ENCODE measurements at places on chromosomes 7 and 10.

DNA sequence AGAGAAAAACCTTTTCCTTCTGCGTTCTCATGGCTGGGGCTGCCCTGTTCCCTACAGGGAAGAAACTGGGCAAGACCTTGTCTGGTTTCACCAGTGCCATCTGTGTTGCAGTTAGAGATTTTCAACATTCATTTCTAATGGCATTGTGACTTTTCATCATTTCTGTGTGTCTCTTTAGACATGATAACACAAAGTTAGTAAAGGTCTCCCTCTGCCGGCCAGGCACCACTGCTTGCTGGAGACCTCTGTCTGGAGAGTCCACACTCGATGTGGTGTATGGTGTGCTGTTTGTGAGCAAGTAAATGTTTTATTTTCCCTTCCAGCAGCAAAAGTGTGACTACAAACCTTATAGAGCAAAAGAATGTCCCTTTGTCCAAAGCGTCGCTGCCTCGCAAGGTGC lies 213.5 kb downstream of the PAXIP1 start:
- DNase-seq = no peak

DNA sequence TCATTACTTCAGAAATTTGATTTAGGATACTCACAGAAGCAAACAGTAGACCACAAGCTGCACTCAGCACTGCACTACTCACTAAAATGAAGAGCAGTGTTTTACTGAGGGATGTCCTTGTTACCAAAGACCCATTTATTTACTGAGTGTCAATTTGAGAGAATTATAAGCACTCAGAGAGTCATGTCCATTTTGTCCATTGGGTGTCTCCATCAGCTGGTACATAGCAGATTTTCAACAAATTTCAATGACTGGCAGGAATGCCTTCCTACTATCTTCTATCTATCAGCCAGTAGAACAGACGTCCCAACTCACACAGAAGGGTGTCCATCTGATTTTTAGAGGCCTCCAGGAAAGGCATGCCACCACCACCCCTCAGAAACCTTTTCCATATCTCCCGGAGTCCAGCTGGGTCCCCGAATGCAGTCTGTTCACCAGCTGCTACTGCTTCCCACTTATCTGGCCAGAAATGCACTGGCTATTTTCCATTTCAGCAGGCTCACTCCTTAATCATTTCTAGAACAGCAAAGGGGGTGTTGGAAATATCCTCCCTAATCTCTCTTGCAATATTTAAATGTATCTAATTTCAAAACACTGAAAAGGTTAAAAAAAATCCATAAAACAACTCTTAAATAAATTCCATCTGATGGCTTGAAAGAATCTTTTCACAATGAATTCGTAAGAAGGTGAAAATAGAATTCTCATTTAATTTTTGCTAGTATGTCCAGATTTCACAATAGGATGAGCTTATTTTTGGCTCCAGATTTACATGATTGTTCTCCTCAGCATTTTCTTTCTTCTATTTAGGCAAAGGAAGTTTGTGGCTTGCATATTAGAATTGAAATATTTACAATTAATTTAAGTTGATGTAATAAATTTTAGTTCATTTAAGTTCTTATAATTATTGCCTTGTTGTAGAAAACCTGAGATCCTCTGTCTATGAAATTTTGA lies 1164.0 kb upstream of the CELF2 start:
- no peak for DNase-seq

- DNase-seq = no peak
Measured at GRCh38 chr7:50712252-50713122, 70.2 kb downstream of the GRB10 start.

DNA sequence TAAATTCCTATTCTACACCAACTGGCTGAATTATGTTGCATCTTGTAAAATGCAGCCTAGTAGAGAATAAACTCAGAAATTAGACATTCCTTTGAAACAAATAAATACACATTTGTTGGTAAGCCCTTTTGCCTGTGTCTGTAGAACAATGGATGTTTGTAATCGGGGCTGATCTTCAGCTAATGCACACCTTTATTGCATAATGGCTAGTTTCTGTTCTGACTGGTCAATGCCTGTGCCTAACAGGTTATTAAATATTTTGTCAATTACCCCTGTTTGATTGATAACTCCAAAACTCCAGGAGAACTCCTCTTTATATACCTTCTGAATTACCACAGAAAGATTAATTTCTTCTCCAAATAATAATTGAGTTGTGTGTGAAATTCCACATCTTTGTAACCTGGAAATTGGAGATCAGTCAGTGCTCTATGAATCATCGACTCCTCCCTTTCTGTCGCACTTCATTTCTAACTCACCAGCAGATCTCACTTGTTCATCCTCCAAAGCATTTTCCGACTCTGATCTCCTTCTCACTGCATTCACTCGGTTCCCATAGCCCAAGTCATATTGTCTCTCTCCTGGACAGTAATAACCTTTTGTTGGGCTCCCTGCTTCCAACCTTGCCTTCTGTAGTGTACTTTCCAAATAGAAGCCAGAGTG lies 196.0 kb upstream of the FZD1 start:
- DNase-seq = no peak

GRCh38 chr7:42978496-42978895 lies 46.3 kb downstream of the MRPL32 start:
- no peak for DNase-seq

GRCh38 chr7:157587805-157588560 lies 251.2 kb downstream of the DNAJB6 start:
- no peak for DNase-seq

DNA sequence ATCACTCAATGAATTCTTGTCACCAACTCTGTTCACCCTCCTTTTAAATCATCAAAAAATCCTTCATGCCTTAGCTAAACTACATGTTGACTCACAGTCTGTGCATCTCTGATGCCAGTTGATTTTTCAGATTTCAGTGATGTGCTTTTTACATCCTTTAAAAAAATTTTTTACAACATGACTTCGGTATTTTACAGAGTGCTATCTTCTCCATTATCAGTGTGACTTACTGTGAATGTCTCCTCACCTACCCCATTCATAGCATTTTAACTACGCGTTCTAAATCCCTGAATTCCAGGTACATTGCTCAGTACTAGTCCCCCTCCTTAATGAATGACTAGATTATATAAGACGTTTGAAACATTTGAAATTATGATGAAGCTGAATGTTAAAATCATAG lies 98.7 kb downstream of the DNAH11 start:
- DNase-seq = no peak

DNA sequence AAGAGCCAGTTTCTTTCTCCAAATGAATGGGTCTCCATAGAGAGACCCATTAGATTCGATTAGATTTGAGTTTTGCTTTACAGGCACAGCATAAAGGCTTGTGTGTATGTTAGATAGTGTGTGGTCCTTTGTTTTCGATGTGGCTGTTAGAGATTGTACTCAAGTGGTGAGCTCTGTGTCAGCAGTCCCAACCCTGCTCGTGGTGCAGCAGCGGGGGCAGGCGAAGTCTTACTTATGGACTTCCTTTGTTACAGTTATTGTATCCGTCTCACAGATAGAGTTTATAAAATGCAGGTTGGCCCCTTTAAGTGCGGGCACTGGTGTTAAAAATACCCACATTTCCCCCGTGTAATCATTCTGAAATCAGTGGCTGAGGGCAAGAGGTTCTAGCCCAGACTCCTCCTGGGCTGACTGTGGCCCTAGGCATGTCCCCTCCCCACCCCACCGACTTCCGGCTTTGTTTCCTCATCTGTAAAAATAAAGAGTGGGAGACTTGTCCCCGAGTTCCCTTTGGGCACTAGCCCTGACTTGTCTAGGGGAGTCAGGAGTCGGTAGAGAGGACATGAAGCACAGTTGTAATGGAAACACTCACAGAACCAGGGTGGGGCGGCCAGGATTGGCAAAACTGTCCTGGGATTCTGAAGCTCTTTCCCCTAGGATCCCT lies 28.6 kb downstream of the MTURN start:
- no peak for DNase-seq

GRCh38 chr7:26620352-26620751 lies 244.0 kb downstream of the SKAP2 start:
- no peak for DNase-seq

GRCh38 chr7:114630201-114630990 lies 215.8 kb downstream of the FOXP2 start:
- DNase-seq = peak; percentile 23

- DNase-seq = peak; percentile 46
Measured at GRCh38 chr7:2638224-2638991, 6.6 kb downstream of the TTYH3 start.

- DNase-seq = no peak
Measured at GRCh38 chr7:147472556-147472955, 1118.0 kb upstream of the C7orf33 start.

- peak; percentile 91 for DNase-seq
Measured at GRCh38 chr10:71396084-71396710, 523 bp upstream of the CDH23 start.

GRCh38 chr7:126803060-126803665 lies 449.6 kb downstream of the GRM8 start:
- no peak for DNase-seq

- no peak for DNase-seq
Measured at GRCh38 chr7:101990811-101991418, 173.5 kb downstream of the CUX1 start.

DNA sequence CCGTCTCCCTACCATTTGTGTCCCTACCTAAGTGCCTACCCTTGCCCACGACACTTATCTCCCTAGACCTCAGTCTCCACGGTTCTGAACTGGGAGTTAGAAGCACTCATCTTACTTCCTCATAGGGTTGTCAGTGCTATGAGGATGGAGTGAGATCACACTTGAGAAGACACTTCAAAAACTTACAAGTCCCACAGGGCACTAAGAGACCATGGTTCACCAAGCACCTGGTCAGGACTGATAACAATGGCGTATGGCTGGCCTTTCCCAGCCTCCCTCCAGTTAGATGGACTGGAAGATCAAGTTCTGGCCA lies 43.2 kb downstream of the KCNMA1 start:
- DNase-seq = no peak

- no peak for DNase-seq
Measured at GRCh38 chr10:127435246-127435645, 113.9 kb upstream of the NPS start.

DNA sequence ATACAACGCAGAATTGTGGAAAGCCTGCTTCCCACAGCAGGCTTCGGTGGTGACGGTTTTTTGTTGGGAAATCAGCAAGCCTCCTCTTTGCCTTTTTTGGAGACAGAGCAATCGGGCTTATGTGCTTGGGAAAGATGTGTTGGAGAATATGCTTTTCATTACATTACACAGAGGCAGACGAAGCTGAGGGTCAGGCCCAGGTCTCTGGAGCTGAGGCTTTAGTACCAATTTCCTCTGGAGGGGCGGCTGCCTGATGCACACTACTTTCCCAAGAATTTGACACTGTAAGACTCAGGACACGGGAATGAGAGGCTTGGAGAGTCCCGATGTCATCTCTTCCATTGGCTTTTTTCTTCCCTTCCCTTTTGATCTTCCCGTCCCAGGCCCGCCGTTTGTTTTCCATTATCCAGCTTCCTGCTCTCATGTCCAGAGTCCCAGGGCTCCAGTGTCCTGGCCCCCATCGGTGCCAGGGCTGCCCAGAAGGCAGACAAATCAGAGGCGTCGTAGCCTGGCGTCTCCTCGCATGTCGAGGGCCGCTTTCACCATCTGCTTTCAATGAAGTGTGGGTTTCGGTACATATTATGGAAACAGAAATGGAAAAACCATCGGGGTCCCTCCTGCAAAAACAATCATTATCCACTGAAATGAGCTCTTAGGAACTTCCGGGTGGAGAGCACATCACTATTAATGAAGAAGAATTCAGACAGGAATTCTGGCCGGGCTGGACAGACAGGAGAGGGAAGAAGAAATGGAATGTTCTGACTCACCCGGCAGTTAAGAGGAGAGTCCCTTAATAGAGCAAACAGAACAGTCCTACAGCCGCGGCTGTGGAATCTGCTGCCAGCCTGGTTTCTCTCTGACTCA lies 123.0 kb upstream of the JCAD start:
- DNase-seq = no peak

DNA sequence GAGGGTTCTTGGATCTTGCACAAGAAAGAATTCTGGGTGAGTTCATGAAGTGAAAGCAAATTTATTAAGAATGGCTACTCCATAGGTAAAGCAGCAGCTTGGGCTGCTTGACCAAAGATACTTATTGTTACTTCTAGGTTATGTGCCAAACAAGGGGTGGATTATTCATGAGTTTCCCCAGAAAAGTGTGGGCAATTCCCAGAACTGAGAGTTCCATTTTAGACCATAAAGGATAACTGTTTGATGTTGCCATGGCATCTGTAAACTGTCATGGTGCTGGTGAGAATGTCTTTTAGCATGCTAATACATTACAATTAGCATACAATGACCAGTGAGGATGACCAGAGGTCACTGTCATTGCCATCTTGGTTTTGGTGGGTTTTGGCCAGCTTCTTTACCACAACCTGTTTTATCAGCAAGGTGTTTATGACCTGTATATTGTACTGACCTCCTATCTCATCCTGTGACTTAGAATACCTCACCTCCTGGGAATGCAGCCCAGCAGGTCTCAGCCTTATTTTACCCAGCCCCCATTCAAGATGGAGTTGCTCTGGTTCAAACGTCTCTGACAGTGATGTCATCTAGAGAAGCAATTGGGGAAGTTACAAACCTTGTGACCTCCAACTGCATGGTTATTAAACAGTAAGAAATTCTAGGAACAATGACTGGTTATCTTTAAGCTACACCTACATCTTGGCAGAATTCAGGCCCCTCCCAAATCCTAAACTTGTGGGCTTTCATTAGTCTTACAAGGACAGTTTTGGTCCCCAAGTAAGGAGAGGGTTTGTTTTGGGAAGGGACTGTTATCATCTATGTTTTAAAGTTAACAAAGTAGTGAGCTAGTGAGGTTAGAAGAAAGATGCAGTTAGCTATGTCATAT lies 48.0 kb upstream of the INHBA start:
- DNase-seq = no peak

GRCh38 chr10:21497177-21497807 lies 28.2 kb downstream of the SKIDA1 start:
- DNase-seq = peak; percentile 91

GRCh38 chr10:58512491-58513187 lies at the start of gene BICC1:
BICC1 (plus strand) TSS chr10:58512872; CDS start chr10:58513144, 272 bp downstream.
- DNase-seq = peak; percentile 85

DNA sequence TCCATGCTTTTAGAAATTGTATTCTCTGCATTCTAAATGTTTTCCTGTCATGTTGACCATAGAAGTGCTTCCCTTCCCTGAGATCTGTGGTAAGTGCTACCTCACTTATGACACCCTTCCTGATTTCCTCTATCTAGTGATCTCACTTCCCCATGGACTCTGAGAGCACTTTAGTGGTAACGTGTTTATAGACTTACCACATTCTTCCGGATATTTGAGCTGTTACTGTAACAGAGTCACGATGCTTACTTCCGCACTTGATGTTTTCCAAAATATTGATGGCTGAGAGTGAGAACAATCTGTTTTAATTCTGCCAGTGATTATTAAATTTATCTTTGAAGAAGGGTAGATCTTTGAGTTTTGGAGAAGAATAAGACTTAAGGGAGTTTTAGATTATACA lies 60.1 kb upstream of the NAMPT start:
- no peak for DNase-seq

GRCh38 chr10:23445591-23445990 lies 6.7 kb downstream of the OTUD1 start:
- no peak for DNase-seq

All from right kidney (tissue), 9 donors.